ENCODE measurements at places on chromosomes 1 and 21. TPM values are rescaled to one million over a fixed set of nuclear protein-coding genes. Genes with fewer than 3 reads are reported as not detected.

HLX gene
- 18.5 TPM for total RNA-seq

FLAD1 gene
- 31.9 TPM for total RNA-seq

FCRL1 gene
- 4.2 TPM for total RNA-seq

HMCN1 gene
- total RNA-seq: 28.0 TPM

DNAJC6 gene
- 10.5 TPM for total RNA-seq

CDC20 gene
- total RNA-seq: 2.4 TPM

PGLYRP3 gene
- total RNA-seq: not detected

RIIAD1 gene
- not detected for total RNA-seq

KANK4 gene
- 4.4 TPM for total RNA-seq

C1orf210 gene
- total RNA-seq: 19.1 TPM
